Foreskin fibroblast (primary cell): ENCODE measurements at places on chromosomes 7 and 10.

DNA sequence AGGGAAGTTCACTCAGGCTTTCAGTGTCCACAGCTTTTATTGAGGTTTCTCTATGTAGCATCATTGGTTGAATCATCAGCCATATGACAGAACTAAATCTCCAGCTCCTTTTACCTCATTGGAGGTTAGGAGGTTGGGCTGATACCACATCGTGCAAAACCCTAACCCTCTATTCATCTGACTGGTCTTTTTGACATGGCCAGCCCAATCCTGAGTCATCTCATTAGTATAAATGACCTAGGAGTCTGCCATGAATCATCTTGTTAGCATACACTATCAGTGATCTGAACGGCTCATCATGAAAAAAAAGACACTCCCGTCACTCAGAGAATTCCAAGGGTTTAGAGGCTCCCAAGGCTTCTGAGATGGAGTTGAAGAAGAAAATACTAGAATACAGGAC is 669.8 kb upstream of the POT1 start:
- DNase-seq = no peak

DNA sequence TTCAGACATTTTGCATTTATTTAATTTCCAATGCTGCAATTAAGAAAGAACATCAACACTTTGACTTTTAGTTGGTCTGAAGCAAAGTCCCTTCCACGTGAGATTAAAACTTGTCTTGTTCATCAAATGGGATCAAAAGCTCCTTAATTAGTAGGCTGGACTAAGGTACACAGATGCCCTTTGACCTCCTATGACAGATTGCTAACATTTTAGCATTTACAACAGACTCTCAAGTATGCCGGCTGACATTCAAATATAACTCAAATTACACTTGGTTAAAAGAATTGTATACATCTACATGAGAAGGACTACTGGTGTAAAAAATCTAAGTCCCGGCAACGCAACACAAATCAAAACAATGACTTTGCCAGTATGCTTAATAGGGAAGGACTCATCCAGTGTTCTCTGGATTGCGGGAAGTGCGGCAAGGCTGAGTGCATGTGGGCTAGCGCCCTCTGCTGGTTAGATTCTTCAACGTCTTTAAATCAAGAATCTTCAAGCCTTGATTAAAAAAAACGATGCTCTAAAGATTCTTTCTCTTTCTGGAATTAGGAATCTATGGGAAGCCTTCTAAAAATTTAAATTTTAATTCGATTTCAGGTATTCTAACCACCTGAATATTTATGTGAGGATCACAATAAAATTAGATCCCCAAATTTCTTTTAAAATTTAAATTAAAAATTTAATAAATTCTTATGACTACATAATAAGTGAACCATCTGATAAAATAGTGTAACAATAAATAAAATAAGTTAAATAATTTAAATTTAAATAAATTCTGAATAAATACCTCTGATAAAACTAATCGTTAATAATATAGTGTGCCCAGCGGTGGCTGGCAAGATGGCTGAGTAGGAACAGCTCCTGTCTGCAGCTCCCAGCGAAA is 444.7 kb downstream of the DGKB start:
- peak; percentile 65 for DNase-seq

DNA sequence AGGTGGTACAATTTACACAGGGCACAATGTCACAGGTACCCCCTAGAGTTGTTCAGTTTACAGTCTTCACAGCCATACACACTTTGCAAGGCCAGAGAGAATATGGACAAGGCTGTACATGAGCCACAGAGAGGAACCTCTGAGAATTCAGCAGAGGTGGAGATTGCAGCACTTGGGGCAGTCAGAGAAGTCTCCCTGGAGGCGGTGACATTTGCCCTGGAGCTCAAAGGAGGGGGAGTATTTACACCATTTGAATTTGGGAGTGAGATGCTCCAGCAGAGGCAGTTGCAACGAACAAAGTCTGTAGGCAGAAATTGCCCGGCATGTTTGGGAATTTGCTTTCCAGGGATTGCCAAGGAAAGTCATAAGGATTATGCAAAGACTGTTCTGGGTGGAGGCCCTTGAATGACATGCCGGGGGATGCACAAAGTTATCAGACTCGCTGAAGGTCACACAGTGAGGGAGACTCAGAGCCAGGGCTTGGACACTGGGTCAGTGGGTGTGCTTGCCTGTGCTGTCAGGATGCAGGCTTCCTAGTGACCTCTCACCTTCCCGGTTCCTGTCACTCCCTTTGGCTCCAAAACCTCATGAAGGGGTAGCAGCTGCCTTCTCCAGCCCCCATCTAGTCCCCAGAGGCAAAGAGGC is 160.7 kb upstream of the PCBD1 start:
- DNase-seq = no peak

GRCh38 chr10:101696632-101697031 is 1.7 kb upstream of the FBXW4 start:
- DNase-seq = no peak

GRCh38 chr10:14074062-14074884 is 256.5 kb downstream of the FRMD4A start:
- DNase-seq = peak; percentile 100

DNA sequence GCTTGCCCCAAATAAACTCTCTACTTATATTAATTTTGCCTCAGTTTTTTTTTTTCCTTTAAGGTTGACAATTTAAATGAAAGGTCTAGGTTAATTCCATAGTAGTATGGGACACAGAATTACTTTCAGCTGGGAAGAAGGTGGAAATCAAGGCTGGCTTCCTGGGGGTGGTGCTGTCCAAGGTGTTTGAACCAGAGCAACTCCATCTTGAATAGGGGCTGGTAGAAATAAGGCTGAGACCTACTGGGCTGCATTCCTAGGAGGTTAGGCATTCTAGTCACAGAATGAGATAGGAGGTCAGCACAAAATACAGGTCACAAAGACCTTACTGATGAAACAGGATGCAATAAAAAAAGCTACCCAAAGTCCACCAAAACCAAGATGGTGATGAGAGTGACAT is 1190.8 kb upstream of the AUTS2 start:
- no peak for DNase-seq

DNA sequence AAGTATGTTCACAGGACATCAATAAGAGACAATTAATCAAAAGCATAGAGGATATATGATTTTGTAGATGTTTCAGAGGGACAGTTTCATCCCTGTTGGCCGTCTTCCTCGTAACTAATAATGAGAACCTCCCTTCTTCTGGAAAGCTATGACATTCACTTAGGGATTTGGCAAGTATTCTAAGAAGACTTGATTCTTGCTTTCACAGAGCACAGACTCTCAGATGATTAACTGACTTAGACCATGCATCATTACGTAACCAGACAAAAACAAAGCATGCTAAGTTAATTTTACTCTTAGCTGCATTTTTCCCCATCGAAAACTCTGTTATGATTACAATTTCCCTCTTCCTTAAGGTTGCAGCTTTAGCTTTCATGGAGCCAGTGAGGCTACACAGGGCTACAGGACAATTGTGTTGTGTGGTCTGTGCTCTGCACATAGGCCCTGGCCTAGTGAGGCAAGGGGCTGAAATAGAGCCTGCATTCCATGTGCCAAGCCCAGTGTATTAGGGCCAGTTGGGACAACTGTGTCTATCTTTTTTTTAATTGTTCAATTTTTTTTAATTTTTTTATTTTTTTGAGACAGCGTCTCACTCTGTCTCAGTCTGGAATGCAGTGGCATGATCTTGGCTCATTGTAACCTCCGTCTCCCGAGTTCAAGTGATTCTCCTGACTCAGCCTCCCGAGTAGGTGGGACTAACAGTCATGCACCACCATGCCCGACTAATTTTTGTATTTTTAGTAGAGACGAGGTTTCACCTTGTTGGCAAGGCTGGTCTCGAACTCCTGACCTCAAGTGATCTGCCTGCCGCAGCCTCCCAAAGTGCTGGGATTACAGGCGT is 105.3 kb downstream of the PLXDC2 start:
- DNase-seq = peak; percentile 3

GRCh38 chr7:55251313-55251712 is 113.8 kb upstream of the LANCL2 start:
- DNase-seq = no peak
